ENCODE measurements at places on chromosomes 13 and 19.

DNA sequence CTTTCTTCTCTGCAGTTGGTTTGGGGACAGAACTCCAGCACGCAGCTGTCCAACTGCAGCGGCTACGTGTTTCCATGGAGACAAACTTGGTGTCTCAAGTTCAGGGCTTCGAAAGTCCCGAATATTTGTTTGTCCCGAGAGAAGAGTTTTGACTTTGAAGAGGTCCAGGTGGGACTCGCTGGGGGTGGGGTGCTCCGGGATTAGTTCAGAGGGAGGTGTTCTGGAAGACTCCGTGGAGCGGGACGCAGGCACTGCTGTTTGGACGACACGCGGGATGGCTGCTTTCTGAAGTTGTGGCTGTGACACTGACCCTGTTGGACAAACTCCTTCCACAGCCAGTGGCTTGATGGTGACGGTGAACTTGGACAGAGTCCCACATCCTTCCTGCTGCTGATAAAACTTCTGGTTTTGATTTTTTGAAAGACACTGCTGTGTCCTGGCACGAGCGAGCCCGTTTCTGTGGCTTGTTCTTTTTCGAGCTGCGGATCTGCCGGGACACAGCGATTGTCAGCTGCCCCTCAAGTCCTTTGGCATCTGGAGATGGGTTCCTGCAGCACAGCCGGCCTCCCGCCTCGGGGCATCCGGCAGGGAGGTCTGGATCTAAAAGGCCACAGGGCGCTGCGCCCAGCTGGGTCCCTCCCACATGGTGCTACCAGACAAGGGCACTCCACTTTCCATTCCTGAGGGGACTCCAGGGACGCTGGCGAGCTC is 15.9 kb upstream of the RANBP3 start:
- no peak for DNase-seq

DNA sequence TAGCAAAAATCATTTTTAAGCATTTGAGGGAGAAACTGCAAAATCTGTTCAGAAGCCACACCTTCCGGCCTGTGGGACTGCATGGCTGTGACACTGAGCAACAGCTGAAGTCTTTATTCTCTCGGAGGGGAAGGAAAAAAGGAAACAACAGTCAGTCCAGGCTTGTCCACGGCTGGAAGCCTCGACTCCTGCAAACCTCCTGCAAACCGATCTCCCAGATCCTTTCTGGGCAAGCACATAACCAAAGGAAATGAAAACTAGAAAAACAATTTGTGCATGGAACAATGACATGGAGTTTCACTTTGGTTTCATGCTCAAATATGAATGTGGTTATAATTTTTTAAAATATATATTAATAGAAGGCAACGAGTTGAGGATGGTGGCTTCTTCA is 1.0 kb downstream of the COL4A1 start:
- DNase-seq, result no peak

DNA sequence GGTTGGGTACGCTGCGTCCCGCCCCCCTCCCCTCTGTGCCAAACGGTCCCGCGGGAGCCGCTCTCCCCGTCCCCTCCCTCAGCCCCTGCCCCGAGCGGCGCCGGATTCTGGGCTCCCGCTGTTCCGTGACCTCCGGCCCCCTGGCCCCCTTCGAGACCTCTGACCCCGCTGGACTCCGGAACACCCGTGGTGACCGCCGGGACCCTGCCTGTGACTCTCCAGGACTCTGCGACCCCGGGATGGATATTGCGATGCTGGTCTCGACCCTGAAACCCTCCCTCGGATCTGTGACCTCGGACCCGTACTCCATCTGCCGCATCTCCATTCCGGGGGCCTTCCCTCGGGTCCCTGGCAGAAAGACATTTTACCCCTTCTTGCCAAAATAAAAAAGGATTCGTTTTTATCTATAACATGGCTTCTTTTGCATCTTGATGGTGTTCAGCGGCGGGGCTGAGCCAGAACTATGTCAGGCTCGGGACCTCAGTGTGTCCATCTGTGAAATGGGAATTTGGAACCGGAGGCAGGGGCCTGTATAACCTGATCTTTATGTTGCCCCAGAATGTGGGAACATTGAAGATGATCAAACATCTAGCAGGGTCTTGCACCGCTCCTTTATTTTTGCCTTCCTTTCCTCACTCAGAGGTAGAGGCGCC is 654 bp upstream of the MEGF8 start:
- no peak for DNase-seq

GRCh38 chr19:16564842-16565241 is 7.4 kb downstream of the SLC35E1 start:
- no peak for DNase-seq

GRCh38 chr13:113229791-113230190 is 20.4 kb downstream of the CUL4A start:
- DNase-seq, result no peak

GRCh38 chr19:33868076-33868735 is 71.5 kb downstream of the KCTD15 start:
- DNase-seq, result no peak

GRCh38 chr13:98187155-98187964 is 10.3 kb upstream of the RNF113B start:
- DNase-seq, result no peak

- DNase-seq, result no peak
Measured at GRCh38 chr13:40922437-40923040, 96.6 kb downstream of the ELF1 start.

- DNase-seq, result no peak
Measured at GRCh38 chr13:40158218-40158617, 502.8 kb downstream of the COG6 start.

- peak; percentile 46 for DNase-seq
Measured at GRCh38 chr13:39586151-39586550, 16.8 kb downstream of the LHFPL6 start.
